CD4-positive, alpha-beta T cell treated with Interferon alpha-2 for 1 hour (primary cell): ENCODE measurements at places on chromosomes 6 and 20.

DNA sequence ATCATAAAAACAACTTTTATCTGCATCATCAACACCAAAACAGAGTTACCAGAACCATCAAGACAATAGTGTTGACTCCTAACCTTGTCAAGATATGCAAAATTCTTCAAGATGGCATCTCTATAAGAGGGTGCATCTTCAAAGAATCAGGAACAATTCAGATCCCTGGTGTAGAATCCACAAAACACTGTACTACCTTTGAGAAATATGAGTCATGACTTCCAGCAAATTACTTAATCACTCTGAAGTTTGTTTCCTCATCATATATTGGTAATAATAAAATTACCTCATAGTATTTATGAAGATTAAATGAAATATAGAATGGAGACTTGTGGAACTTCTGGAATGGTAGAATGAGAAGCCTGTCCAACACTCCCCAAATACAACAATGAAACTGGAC is 221.3 kb upstream of the SUPT3H start:
- DNase-seq = no peak

GRCh38 chr20:50450493-50450826 is 59.7 kb upstream of the PTPN1 start:
- DNase-seq = no peak

DNA sequence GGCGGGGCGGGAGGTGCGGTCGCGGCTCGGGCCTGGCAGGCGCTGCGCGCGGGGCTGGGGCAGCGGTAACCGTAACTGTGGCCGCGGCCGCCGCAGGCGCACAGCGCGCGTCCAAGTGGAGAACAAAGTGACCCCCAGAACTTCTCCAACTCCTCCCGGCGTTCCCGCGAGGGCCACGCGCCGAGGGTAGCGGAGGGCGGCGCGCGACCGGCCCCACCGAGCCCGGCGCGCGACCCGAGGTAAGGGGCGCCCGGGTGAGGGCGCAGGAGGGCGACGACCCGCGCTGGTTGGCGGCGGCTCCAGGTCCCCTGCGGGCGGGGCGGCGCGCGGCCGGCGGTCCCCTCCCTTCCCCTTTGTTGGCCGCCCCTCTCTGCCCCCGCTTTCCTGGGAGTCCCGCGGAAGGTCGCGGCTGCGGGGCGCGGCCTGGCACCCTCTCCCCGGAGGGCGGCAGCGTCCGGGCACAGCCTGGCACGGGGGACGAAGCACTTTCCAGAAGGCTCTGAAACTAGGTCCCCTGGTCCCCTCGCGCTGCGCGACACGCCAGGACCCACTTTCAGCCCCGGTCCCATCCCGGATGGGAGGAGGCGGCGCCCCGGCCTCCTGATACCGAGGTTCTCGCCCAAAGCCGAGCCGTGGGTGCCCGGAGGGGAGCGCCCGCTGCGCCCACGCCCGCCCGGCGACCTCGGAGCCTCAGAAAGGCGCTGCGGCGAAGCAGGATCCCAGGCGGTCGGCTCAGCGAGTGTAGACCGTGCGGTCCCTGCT is at the start of gene TIAM2:
Gene TIAM2 (plus strand): TSS at position 62 of the 762 bp plus-strand sequence. CDS start 133,909 bp downstream, outside the sequence.
- DNase-seq = no peak

GRCh38 chr6:90610751-90611542 is 24.1 kb upstream of the MAP3K7 start:
- DNase-seq = peak; percentile 10

- DNase-seq = no peak
These were observed 33.4 kb downstream of the MTRES1 start for GRCh38 chr6:107061125-107062020.

DNA sequence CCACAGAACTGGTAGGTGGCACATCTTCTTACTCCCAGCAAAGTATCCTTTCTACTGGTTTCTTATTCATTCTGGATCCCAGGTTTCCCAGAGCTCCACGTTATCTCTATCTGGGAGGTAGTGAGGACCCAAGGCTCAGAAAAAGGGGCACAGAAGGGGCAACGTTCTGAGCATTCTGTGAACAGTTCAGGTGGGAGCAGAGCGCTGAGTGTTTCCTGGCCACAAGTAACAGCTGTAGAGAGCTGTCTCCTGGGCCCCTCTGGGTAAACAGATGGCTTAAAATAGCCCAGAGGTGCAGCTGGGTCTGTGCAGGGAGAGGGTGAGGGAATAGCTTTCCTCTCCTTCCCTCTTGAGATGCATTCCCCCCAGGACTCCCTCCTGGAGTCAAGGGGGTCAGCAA is 2.1 kb downstream of the APOBEC2 start:
- no peak for DNase-seq

- DNase-seq = no peak
These were observed 18.3 kb downstream of the KIAA1586 start for GRCh38 chr6:57064809-57065208.

DNA sequence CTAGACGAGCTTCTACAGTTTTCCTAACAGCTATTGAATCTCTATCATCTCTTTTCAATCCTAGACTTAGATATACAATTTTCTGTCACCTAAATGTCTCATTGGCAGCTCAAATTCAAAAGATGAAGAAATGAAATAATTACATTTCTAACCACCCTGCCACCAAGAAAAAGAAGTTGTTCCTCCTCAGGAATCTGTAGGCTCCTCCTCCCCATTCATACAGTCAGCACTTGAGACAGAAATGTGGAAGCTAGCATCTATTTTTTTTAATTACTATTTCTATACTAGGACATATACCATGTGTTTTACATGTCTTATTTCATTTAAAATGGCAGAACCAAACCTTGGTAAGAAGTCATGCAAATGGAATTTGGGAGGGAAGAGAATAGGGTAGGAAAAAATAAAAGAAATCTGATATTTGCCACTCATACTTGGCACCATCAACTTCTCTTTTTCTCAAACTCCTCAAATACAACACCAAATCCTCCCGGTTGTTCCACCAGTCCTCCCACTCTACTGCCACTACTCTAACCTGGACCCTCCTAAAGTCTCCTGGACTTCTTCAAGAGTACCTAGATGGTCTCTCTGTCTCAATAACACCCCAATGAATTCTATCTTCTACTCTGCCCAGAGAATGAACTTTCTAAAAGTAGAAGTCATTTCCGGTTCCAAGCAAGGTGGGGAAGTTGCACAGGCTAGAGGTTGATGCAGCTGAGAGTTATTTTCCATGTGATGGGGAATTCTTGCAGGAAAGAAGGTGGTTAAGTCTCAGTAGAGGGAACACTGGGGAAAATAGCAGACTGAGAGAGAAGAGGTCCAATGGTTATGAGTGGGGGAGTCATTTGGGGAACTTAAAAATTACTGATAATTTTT is 54.1 kb downstream of the ATXN1 start:
- no peak for DNase-seq

GRCh38 chr6:127301199-127301700 is 34.6 kb downstream of the RNF146 start:
- no peak for DNase-seq

- DNase-seq = no peak
These were observed 19.7 kb upstream of the GSTA4 start for GRCh38 chr6:53014744-53015143.

DNA sequence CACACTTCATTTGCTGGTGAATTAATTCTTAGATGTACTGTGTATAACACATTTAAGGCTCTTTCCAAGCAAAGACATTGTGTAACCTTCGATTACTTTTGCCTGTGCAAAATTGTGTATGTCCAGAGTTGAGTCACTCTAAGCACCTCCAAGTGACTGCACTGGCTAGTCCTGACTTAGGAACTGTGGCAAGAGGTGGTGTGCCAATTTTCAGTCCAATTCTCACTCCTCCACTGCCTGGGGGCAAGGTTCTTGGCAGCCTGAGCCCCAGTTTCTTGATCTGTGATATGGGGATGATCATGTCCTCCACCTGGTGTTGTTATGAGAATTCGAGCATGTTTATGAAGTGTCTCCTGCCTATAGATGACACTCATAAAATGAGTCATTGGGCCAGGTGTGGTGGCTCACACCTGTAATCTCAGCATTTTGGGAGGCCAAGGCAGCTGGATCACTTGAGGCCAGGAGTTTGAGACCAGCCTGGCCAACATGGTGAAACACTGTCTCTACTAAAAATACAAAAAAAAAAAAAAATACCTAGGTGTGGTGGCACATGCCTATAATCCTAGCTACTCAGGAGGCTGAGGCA is 105.3 kb upstream of the CDYL start:
- no peak for DNase-seq

- peak; percentile 51 for DNase-seq
These were observed 616 bp downstream of the TUBB start for GRCh38 chr6:30720738-30721197.

GRCh38 chr6:156190270-156190669 is 586.9 kb upstream of the ARID1B start:
- no peak for DNase-seq

- no peak for DNase-seq
These were observed 270.0 kb upstream of the CDYL start for GRCh38 chr6:4506223-4506622.

GRCh38 chr20:25525867-25526266 is 59.5 kb downstream of the NINL start:
- DNase-seq = no peak

DNA sequence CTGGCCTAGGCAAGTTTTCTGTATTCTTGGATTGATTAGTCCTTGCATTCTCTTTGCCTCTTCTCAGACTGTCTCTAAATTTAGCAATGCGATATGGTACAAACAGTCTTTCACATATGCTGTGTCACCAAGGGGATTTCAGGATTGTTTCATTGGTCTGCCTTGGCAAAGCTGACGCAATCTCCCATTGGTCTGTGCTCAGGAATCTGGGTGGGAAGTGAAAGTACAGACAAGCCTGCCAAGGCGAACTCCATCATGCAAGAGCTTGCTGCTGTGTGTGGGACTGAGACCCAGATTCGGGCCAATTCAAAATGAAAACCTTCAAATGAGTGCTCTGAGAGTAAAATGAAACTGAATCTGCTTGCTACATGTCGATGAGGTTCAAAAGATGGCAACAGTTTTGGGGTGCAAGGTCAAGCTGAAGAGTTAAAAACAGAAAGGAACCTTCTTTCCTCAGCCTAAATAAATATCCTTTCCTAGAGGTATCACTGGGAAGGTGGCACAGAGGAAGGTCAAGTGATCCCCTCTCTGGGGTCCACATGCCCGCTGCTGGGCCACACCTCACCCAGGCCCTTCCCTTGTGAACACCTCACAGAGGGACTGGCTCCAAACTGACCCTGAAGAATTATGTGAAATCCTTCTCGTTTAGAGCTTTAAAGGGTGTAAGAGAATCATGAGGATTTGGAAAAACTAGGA is 198.8 kb upstream of the PREP start:
- peak; percentile 59 for DNase-seq

DNA sequence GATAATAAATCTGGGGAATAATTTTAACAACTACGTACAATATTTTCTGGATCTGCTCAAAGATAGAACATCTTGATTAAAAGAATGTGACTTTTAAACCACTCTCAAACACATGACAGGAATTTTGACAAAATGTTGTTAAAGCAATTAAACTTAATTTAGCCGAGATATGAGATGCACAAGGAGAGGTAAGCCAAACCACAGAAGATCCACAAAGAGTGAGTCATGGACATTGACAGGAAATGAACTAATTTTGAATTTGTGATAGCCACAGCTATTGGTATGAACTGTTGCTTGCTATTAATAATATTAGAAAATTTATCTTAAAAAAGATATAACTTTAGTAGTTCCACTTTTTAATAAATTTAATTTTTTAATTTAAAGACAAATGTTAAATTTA is 27.8 kb upstream of the VGLL2 start:
- DNase-seq = no peak

DNA sequence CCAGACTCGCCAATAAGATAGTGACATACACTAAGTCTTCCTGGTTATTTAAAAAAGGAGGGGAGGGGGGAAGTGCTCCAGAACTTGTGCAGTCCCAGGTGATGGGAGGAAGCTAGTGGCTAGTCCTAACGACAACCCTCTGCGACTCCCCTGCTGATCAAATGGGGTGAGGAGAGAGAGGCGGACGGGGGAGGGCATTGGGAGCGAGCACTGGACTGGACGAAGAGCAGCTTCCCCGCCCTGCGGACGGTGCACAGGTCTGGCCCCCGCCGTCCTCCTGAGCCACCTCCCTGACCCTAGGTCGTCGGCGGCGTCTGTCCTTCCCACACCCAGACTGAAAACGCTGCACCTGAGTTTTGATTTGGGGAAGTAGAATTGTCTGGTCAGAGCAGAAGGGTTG is 2.2 kb upstream of the OLIG3 start:
- no peak for DNase-seq

GRCh38 chr20:20360464-20360863 is 7.4 kb upstream of the INSM1 start:
- DNase-seq = peak; percentile 43

- DNase-seq = peak; percentile 39
These were observed 78.3 kb upstream of the CTNNBL1 start for GRCh38 chr20:37615340-37616109.

GRCh38 chr6:35170891-35171290 is 29.8 kb upstream of the TCP11 start:
- DNase-seq = no peak

DNA sequence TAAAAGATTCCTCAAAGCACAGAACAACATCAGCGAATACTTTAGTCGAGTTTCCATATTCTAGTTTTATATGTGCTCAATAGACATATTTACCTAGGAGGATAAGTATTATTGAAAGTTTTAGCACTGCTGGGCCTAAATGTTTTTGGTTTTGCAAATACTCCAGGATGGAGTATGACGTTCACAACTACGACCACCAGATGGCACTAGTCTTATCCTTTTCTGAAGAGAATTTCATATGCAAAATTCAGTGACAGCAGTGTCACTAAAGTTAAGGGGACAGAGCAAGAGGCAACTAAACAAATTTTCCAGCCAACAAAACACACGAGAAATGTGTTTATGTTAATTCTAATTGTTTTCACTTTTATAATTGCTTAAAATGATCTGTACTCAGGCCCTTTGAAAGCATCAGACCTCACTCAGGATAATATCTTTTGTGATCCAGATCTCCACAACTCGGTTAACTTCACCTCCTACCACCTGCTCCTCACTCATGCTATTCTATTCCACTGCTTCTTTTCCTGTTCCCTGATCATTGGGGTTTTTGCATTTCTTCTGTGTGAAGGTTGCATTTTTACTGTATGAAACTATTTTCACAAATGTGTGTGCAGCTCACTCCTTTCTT is 220.8 kb downstream of the TRDN start:
- DNase-seq = no peak

DNA sequence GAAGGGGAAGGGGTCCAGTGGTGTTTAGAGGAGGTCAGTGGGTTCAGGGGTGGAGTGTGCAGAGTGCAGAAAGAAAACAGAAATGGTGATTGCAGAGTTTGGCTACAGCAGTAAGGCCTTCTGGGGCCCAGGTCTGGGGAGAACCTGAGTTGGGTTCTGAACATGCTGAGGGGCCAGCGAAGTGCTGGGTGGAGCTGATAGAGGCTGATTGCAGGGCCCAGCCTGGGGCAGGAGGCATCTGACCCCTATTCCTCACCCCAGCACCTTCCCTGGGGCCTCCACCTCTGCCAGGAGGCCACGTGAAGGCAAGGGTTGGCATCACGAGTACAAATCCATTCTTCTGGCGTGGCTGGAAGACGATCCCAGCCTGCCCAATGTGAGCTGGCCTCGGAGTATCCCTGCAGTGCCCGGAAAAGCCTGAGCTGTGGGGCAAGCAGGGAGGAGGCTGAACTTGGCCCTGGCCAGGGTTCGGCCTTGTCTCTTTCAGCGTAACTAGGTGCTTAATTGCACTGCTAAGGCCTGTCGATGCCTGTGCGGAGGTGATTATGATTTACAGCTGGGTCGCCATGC is 35.3 kb downstream of the VSTM2L start:
- no peak for DNase-seq

- no peak for DNase-seq
These were observed 75.2 kb downstream of the KIF6 start for GRCh38 chr6:39649996-39650395.

- no peak for DNase-seq
These were observed 16.1 kb upstream of the CDH22 start for GRCh38 chr20:46324379-46324778.
